ENCODE measurements at places on chromosomes 12 and 14.

DNA sequence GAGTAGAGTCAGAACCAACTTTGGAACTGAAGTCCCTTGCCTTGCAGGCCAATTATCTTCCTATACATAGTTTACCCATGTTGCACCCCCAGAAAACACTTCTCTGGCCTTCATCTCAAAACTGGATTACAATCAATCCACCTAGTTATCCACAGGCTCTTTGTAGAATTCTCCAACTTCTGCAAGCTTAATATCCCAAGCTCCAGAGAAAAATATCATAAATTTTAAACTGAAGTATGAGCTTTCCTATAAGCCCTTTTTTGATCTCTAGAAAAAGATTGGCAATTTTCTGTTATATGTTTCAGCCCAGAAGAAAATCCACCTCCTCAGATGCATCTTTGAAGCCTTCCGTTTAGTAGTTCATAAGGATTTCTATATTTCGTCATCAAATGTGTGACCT is 553.4 kb downstream of the SNAPC1 start:
- no peak for DNase-seq

DNA sequence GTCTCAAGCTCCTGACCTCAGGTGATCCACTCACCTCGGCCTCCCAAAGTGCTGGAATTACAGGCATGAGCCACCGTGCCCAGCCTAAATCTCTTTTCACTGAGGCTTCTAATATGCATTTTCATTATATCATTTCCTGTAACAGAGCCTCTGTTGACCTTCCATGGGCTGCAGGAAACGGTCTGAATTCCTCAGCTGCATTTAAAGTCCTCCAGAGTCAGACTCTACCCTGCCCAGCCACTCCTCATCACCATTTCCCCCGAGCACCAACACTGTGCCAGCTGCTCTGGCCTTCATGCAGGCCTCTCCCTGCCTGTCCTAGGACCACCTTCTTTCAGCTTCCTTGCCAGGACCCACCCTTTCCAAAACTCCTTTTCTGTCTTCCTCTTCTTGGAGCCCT is 9.8 kb upstream of the NFKBIA start:
- DNase-seq = no peak

- DNase-seq = no peak
Observed at GRCh38 chr12:119343130-119343529, 8.6 kb downstream of the CCDC60 start.

DNA sequence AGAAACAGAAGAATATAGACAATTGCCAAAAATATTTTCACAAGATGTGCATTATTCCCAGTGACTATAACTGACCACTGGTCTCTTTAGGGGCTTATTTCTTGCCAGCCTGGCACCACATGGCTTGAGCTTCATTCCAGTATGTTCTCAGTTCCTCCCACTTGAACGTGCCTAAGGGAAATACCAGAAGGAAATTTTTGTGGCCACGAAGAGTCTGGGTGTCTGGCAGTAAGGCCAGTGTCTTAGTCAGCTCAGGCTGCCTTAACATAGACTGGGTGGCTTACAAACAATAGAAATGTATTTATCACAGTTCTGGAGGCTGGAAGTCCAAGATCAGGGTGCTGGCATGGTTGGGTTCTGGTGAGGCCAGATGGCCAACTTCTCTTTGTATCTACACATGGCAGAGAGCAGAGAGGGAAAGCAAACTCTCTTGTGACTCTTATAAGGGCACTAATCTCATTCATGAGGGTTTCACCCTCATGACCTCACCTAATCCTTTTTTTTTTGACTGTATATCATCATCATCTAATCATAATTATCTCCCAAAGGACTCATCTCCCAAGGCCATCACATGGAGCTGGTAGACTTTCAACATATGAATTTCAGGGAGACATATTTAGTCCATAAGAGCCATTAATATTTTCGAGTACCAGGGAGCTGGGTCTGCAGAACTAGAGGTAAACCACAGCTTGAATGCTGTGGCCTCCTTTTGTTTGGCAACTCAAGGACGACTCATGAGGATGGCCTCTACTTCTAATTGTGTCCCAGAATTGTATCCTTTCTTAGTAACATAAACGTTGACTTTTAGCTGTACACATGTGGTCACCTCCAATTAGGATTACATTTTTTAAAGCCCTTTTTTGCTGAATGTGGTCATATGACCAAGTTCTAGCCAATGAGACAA is 5.1 kb upstream of the SMOC1 start:
- peak; percentile 4 for DNase-seq

GRCh38 chr14:50812180-50812579 is 18.8 kb downstream of the NIN start:
- DNase-seq = no peak

GRCh38 chr12:76031081-76031413 is 529 bp downstream of the PHLDA1 start:
- no peak for DNase-seq

- DNase-seq = no peak
Observed at GRCh38 chr14:91227183-91227628, 17.3 kb downstream of the GPR68 start.

DNA sequence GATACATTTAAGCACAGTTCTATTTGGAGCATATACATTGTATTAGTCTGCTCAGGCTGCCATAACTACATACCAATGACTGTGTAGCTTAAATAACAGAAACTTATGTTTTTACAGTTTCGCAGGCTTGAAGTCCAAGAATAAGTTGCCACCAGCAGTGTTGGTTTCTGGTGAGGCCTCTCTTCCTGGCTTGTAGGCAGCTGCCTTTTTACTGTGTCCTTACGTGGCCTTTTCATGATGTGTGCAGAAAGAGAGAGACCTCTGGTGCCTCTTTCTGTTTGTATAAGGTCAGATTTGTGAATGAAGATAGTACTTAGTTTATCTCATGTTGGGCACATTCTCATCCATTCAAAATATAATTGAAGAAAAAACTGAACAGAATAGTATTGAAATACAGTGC is 636.6 kb downstream of the FLRT2 start:
- no peak for DNase-seq

DNA sequence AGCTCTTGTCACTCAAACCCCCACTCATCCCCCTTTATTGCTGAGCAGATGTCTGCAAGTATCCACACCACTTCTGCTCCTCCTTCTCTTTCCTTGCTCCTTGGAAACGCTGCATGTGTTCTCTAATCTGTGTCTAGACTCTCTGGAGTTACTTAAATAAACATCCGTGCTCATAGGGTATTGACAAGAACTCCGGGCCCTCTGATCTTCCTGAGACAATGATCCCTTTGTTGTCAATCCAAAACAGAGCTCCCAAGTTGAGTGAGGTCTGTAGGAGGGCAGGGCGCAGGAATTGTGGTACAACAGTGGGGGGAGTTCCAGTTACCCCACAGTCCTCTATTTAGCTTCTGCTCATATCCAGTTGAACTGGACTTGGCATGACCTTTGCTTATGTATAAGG is 489.0 kb downstream of the SNAPC1 start:
- DNase-seq = no peak

- no peak for DNase-seq
Observed at GRCh38 chr12:49033611-49034285, 15.2 kb upstream of the PRKAG1 start.

DNA sequence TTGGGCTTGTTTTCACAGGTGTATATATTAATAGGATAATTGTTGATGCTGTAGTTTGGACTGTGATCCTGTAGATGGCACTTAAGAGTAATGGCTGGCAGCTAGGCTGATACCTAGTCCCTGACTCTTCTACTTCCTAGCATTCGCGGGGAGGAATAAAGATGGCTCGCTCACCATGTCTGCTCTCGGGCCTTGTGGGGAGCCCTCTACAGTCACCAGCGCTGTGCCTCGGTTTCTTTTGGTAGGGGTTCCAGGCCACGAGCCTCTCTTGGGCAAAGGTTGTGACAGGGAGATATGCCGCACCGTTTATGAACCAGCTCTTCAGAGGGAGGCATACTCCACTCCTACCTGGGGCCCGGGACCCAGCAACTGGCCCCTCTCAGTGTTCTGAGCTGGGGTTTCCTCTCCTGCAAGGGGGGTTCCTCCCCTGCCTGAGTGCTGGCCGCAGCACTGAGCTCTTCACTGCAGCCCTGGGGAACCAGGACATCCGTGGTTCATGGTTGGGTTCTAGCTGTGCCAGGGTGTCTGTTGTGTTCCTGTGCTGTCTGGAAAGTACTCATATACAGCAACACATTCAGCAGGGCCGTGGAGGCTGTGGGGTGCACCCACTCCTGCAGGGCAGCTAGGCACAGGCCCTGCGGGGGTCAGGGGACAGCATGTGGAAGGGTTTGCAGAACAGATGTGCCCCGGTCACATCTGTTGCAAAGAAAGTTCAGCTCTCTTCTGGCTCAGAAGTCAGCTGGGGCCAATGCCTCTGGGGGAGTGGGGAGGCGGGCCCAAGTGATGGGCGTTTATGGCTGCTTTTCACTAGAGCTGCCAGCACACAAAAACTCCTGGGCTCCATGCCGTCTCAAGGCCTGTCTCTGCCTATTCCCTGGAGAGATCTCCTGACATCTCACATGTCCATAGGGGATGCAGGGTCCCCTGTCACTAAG is 147.9 kb downstream of the PPFIA2 start:
- DNase-seq = no peak

DNA sequence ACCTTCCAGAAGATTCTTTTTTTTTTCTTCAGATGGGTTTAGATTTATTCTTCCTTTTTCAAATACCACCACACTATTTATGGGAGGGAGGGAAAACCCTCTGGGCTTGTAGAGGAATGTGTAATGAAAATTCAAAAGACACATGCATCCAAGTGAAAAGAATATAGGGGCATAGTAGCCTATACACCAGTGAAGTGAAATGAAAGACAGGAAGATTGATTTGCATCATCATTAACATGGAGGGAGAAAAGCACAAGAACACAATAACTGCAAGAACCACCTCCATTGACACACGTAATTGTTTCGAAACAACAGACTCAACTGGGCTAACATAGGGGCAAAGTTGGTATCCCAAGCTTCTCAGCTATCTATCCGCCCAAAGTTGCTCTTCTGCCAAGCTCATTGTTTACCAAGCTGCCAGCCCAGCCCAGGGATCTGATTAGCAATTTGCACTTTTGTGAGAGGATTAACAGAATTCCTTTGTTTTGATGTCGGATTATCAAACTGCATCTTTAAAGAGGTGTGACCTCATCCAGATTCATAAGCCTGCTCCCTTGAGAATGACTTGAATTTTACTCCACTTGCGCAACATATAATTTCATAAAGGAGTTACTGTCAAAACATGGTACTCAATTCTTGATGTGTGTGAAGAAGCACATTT is 430.5 kb upstream of the SOX5 start:
- DNase-seq = no peak

DNA sequence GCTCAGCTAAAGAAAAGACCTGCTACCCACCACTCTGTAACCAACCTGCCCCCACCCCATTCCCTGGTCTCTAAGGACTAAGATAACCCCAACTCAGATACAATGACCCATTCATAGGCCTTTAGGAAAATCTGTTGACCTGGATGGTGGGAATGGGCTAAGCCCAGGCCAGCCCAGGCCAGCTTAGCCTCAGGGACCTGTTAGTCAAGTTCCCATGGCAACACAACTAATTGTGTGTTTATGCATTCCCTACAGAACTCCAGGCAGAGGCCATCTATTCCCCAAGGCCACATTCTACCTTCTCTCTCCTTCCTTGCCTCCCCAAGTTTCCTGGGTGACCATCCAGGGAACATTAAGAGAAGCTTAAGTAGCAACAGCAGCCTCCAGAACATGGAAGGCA is 16.1 kb upstream of the KRT8 start:
- peak; percentile 82 for DNase-seq

DNA sequence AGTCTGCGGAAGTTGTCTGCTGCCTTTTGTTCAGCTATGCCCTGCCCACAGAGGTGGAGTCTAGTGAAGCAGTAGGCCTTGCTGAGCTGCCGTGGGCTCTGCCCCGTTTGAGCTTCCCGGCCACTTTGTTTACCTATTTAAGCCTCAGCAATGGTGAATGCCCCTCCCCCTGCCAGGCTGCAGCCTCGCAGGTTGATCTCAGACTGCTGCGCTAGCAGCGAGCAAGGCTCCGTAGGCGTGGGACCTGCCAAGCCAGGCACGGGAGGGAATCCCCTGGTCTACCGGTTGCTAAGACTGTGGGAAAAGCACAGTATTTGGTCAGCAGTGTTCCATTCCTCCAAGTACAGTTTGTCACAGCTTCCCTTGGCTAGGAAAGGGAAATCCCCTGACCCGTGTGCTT is 143.6 kb downstream of the DYRK2 start:
- no peak for DNase-seq

GRCh38 chr12:9809866-9810265 is 17.4 kb upstream of the KLRF1 start:
- DNase-seq = no peak

- DNase-seq = no peak
Observed at GRCh38 chr12:42810006-42810405, 220.5 kb upstream of the PRICKLE1 start.

- DNase-seq = no peak
Observed at GRCh38 chr12:50625029-50625925, 120.5 kb downstream of the DIP2B start.

GRCh38 chr12:20342111-20342510 is 26.2 kb upstream of the PDE3A start:
- no peak for DNase-seq

- no peak for DNase-seq
Observed at GRCh38 chr14:90450667-90451066, 53.8 kb downstream of the CALM1 start.

DNA sequence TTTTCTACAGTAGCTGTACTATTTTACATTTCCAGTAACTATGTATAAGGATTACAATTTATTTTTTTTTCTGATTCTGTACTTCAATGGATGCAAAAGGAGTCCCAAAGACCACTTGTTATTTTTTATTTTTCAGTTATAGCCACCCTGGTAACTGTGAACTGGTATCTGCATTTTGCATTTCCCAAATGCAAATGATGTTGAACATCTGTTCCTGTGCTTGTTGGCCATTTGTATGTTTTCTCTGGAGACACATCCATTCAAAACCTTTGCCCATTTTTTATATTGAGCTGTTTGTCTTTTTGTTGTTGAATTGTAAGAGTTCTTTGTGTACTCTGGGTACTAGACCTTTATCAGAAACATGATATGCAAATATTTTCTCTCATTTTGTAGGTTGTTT is 485.6 kb downstream of the LRIG3 start:
- DNase-seq = no peak

GRCh38 chr12:28217805-28218204 is 27.5 kb downstream of the CCDC91 start:
- DNase-seq = no peak

GRCh38 chr12:112932485-112933128 is 5.7 kb upstream of the OAS3 start:
- DNase-seq = no peak

DNA sequence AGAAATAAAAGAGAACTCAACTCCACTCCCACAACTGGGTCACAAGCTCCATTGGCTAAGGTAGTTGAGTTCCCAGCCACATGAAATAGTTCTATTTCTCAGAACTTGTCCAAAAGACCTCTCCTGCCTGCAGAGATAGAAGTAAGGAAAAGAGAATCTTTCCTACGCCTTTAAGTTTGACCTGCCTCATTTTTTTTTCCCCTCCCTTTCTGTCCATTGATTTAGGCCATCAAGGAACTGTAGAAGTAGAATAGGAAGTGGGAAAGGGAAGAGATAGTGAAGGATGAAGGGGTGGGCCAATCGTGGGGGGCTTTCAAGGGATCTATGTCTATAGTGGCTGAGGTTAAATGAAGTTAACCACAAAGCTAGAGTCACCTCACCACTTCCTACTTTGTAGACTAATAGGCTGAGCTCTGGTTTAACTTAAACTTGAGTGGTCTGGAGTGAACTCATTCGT is 13.9 kb upstream of the NUDT4 start:
- no peak for DNase-seq

Data from mesenchymal stem cell (in vitro differentiated cells and primary cell).